ENCODE measurements at places on chromosomes 12 and 14.

DNA sequence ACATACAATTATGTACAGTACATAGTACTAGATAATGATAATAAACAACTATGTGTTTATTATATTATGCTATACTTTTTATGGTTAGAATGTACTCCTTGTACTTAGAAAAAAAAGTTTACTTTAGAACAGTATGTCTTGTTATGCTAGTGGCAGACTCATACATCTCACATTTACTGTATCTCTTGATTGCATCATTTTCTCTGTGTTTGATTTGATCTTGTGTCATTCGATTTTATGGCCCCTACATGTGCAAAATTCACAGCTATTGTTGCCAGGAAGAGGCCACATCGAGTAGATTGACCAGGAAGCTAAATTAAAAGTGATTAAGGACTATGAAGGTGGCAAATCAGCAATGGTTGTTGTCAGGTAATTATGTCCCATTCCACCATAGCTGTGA is 153.0 kb downstream of the PCNX1 start:
- DNase-seq = no peak

DNA sequence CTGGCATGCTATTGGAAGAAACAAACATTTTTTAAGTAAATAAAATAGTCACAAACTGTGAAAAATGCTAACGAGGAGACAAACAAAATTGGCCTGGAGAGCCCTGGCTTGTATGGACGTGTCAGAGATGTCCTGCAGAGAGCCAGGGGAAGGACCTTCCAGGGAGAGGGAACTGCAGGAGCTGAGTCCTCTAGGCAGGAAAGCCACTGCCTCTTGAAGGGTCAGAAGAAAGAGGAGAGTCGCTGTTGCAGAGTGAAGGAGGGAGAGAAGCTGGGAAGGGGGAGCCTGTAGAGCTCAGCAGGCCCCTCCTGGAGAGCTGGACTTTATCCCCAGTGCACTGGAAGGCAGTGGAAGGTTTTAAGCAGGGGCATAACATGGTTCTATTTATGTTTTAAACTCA is 80.3 kb upstream of the PWP1 start:
- no peak for DNase-seq

DNA sequence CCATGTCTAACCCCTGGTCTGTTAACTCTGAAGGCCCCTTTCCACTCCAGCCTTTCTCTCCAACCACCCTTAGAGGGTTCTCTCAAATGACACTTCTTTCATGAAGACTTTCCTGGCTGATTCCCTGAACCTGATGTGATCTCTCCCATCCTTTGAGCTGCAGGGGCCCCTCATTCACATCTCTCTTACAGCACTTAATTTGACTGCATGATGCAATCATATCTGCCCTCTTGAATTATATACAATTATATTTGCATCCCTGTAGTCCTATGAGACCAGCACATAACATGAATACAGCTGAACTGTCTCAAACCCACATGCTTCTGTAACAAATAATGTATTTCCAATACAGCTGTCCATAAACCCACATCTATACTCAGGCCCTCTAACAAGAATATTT is 56.4 kb downstream of the PPP2R5E start:
- no peak for DNase-seq

DNA sequence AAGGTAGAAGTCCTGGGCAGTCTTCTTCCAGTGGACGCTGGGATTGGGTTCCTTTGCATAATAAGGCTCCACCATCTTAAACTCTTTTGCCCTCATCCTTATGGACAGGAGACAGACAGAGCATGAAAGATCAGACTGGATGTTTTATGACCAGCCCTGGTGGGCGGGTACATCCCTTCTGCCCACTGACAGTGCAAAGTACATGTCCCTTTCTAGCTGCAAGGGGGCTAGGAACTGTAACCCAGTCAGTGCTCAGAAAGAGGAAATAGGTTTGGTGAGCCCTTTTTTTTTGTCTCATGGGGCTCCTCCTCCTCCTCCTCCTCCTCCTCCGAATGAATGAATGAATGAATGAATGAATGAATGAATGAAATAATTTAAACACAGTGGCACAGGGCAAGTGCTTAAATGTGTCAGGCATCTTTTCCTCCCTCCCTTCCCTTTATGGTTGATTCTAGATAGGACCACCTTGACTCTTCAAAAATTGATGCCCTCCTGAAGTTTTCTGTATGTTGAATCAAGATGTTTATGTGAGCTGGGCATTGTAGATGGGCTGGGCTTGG is 36.4 kb upstream of the HNF1A start:
- DNase-seq = no peak

DNA sequence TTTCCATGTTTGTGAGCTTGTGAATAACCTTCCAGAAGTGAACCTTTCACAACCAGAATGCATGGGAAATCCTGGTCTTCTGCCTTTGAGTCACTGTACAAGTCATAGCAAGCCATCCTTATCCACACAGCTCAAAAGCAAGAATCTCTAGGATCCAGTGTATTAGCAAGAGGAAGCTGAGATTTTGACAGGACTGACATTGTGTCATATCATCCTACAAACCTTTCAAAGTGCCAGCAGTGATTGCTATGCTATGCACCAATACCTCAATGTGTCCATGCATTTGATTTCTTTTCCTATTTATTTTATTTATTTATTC is 13.5 kb upstream of the NRDE2 start:
- DNase-seq = no peak

DNA sequence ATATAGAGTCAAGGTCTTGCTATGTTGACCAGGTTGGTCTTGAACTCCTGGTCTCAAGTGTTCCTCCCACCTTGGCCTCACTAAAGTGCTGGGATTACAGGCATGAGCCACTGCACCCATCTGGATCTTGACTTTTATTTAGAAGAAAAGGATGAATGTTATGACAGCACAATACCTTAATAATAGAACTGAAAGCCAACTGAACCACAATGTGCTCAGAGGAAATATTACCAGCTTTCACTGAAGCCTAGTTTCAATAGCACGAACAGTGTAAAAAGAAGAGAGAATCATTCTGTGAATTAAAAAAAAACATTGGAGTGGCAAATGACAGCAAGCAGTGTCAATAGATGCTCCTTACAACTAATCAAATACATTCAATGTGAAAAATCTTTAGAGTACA is 239.2 kb upstream of the RMST start:
- no peak for DNase-seq

- DNase-seq = no peak
Measured at GRCh38 chr14:106826833-106827369, 1300.5 kb downstream of the TMEM121 start.

- DNase-seq = no peak
Measured at GRCh38 chr12:9040484-9041186, 51.3 kb downstream of the KLRG1 start.

DNA sequence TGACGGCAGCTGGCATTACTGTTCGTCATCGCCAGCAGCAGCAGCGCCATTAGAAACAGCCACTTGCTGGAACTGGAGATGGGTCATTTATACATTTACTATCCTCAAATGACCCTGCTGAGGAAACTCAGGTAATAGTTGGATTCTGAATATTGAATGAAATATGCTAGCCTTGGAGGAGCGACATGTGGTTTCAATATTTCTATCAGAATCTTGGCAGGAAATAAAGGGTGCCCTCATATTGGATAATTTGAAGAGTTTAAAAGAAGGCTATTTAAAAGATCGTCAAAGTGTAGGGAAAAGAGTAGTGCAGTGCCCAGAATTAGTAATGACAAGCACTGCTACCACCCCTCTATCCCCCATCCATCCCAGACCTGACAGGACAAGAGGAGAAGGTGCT is 109.6 kb upstream of the CPM start:
- no peak for DNase-seq

DNA sequence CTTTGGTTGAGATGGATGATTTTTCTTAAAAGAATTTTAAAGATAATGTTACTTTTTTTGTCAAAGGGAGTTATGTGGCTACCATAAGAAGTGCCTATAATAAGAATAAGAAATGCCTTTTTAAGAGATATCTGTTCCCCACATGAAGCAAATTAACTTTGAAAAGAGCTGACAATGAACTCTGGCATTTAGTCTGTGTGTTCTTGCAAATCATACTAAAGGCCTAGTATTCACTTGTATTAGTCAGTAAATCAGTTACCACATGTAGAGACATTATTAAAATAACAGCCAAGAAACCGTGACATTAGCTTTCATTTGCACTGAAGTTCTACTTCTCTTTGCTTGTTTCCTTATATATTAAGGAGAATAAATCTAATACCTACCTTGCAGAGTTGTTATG is 296.3 kb downstream of the CCDC91 start:
- DNase-seq = peak; percentile 33

- peak; percentile 31 for DNase-seq
Measured at GRCh38 chr14:36647824-36648753, 13.6 kb upstream of the PAX9 start.

DNA sequence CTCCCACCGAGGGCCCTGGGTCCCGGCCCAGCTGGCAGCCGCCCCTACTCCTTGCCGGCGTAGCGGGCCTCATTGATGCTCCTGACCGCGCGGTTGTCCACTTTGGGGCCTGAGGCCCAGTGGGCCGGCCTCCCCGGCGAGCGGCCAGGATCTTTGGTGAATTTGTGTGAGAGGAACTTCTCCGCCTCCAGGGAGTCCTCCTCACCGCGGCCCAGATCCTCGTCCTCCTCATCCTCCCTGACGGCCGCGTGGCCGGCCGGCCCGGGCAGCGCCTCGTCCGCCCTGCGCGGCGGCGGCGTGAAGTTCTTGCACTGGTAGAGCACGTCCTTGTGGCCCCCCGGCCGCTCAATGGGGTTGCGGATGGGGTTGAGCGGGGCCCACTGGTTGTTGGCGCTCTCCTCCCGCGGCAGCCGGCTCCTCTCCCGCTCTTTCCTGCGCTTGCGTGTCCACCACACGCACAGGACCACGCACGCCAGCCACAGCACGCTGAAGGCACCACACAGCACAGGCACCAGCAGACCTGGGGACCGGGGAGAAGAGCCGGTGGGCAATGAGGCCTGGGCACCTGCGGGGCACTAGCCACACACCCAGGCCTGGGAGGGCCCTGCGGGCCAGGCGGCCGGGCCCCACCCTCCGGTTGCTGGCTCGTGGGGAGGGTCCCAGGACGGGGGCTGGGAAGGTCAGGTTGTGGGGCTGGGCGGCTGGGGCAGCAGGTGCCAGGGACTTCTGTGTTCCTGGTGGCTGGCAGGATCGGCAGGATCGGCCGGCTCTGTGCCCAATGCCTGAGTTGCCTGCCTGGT is 25.7 kb downstream of the JAG2 start:
- no peak for DNase-seq

DNA sequence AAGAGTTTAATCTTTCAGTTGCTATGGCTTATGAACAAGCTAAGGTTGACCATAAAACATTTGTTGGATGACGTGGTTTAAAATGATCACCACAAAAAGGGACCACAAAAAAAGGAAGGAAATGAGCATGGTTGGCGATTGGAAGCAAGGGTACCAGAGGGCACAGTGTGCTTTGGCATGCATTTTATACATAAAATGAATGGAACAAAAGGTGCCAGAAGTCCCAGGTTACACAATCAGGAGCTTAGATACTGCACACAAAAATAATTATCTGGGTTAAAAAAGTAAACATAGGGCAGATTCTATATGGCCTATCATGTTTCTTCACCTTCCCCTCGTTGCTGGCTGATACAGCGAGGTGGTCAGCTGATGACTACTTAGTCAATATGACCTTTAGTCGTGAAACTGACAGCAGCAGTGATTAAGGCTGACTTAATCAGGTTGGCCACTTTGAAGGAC is 50.7 kb downstream of the ZC3H14 start:
- DNase-seq = peak; percentile 33

GRCh38 chr14:105184461-105184860 is 3.3 kb upstream of the NUDT14 start:
- DNase-seq = no peak

DNA sequence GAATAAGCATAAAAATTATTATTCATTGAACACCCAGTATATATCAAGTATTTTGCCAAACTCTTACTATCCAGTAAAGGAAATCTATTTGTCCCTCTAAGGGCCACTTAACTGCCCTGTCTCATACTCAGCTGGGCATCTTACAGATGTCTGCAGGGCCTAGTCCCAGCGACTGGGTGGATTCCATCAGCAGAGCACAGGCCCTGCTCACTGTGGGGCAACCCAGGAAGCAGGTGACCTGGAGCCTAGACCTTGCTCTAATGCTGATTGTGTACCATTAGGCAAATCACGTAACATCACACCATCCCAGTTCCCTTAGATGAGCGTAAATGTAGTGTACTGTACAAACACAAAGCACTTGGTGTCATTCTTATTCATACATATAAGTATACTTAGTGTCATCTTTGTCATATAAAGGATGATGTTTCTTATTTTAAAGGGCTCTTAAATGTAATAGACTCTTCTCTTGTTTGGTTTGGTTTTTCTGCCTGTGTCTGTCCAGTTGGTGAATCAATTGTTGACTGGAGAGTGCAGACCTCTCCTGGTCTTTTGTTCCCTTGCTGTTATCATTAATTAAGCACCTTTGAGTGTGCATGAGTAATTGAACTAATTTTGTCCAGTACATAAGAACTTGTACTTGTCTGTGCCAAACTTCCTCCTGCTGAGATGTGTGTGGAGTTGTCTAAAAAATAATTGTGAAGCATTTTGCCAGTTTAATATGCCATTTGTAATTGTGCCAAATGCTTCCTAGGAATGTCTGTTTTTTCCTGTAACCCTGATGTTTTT is 49.3 kb downstream of the RAB35 start:
- DNase-seq = no peak

GRCh38 chr12:9346866-9347327 is 138.7 kb upstream of the PZP start:
- no peak for DNase-seq

DNA sequence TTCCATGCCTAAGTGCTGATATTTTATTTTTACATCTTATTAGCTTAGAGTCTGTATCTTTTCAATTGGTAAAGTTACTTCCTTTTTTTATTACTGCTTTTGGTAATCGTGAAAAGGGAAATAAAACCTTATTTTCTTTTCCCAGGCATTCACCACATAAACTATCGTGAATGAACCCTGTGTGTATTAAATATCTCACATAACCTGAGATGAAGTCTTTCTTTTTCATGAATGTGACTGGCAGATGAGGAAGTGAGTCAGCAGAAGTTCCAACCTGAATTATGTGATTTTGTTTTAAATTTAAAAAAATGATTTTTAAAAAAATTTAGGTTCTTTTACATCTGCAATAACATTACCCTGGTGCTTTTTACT is 26.0 kb downstream of the MYBPC1 start:
- no peak for DNase-seq

DNA sequence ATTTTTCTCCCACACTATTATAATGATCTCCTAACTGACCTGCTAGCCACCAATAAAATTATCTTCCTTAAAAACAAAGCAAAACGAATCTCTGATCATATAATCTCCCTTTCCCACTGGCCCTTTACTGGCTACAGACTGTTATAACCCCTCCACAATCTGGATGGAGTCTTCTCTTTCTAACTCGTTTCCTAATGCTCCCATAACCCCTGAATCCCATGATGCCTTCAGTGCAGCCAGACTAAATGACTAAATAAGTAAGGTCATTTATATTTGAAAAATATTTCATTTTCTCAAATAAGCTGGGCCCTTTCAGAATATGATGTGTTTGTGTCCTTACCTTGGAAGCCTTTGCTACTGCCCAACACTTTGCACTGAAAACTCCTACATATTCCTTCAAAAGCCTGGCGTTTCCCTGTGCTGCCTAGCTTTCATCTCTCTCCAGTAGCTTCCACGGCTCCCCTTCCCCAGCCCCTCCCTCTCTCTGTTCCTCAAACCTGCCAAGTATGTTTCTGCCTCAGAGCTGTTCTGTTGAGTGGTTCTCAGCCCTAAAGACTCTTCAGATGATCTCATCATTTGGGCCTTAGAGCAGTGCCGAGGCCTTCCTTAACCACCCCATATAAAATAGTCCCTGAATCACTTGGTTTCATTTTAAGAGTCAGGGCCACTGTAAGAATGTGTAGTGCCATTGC is 91.7 kb downstream of the MYRFL start:
- DNase-seq = peak; percentile 35

Data from fibroblast of skin of right biceps (primary cell).